Activated T-helper 1 cell treated with Interleukin-2 at 50 U/mL for 16 hours (primary cell): ENCODE measurements at places on chromosomes 5 and 9.

- no peak for DNase-seq
These were observed 19.7 kb downstream of the GPR107 start for GRCh38 chr9:130073373-130073772.

- no peak for DNase-seq
These were observed 48.7 kb downstream of the ANKDD1B start for GRCh38 chr5:75659791-75660450.

- DNase-seq = no peak
These were observed 83.3 kb upstream of the CCDC112 start for GRCh38 chr5:115379622-115380344.

DNA sequence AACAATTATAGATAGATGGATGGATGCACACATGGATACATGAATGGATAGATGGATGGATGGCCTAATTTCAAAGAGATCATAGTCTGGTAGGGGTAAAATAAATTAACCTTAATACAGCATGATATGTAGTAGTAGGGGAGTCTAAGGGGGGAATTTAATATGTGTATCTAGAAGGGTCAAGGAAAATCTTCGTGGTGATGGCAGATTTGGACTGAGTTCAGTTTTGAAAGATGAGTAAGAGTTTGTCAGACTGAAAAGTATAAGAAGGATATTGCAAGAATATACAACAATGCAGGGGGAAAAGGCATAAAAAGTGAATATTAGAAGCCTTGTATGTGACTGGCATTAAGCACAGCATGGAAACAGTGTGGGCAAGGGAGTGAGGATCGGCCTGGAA is 98.7 kb downstream of the ZNF462 start:
- DNase-seq = no peak

- DNase-seq = no peak
These were observed 40.8 kb downstream of the RHOBTB3 start for GRCh38 chr5:95771892-95772291.
